ENCODE measurements at places on chromosomes 2 and 18.

DNA sequence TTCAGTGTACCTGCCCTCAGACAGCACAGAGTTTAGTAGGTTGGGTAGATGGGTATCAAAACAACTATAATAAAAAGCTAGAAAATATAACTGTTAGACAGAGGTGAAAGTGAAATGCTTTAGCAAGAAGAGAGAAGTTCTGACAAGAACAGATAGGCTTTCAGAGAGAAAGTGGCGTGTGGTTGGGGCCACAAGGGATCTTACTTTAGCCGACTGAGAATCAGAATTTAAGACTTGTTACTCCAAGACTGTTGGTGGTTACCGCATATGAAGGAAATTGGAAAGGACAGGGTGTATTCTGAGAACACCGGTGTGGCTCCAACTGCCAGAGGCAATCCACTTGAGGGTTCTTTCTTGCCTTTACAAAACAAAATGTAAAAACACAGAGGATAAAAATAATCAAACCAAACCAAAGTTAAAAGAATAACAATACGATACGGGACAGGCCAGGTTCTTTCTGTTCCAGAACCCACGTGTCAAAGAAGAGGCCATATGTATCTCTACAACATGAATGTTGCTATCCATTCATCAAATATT lies 44.4 kb upstream of the AGPS start:
- no peak for DNase-seq

- no peak for DNase-seq
These were observed 53.7 kb upstream of the GRB14 start for GRCh38 chr2:164675027-164675426.

- no peak for DNase-seq
These were observed 3.0 kb downstream of the CD8A start for GRCh38 chr2:86787736-86788135.

DNA sequence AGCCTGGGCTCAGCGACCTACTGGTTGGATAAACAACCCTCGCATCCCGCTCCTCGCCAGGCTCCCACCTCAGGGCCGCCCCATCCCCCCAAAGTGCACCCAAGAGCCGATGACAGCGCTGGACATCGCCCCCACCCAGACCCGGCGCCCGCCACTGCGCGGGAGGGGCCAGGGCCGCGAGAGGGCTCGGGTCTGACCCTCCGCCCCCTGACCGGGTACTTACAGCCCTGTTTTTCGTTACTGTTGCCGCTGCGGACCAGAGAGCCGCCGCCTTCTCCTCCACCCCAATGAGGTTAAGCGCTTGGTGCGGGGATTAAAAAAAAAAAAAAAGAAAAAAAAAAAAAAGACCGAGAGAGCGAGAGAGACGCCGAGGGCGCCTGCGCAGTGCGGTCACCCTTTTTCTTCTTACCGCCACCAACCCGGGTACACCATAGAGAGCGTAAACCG lies at the start of gene CLASP1:
TSS of gene CLASP1 (minus strand) at position 314 of the 447 bp plus-strand sequence. CDS start 43,567 bp downstream, outside the sequence.
- DNase-seq: no peak

DNA sequence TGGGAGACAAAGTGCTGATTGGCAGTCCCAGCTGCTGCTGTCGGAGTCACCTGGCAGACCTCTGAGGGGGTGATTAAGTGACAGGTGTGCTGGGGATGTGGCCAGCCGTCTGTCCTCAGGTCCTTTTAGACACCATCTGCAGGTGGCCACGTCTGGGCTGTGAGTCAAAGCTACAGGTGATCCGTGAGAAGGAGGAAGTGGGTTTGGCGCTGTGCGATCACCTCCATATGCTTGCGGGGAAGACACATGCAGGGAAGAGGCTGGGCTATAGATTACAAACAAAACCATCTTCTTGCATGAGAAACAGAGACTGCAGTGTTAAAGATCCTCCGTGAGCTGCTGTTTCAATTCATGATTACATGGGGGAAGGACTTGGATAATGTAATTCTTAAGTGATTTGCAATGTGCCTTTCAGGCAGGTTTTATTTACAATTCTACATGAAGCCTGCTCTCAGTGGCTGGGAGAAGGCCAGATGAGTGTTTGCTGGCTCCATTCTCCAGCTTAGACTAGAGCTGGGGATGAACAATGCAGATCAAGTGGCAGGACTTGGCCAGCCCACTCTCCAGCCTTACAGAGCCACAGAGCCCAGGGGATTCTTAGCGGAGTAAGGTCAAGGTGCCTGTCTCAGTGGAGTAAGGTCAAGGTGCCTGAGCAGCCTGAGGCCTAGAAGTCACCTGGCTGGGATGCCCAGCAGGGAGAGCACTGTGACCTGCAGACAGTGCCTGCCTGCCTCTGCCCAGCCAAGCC lies 87.8 kb downstream of the LYPD1 start:
- no peak for DNase-seq
